Stimulated activated CD4-positive, alpha-beta T cell treated with anti-CD3 and anti-CD28 coated beads, Interleukin-15, amount 100 ng/mL, for 1 hour (primary cell): ENCODE measurements at places on chromosomes 12 and 14.

- DNase-seq: no peak
Observed at GRCh38 chr14:45381091-45381490, 128.1 kb upstream of the MIS18BP1 start.

DNA sequence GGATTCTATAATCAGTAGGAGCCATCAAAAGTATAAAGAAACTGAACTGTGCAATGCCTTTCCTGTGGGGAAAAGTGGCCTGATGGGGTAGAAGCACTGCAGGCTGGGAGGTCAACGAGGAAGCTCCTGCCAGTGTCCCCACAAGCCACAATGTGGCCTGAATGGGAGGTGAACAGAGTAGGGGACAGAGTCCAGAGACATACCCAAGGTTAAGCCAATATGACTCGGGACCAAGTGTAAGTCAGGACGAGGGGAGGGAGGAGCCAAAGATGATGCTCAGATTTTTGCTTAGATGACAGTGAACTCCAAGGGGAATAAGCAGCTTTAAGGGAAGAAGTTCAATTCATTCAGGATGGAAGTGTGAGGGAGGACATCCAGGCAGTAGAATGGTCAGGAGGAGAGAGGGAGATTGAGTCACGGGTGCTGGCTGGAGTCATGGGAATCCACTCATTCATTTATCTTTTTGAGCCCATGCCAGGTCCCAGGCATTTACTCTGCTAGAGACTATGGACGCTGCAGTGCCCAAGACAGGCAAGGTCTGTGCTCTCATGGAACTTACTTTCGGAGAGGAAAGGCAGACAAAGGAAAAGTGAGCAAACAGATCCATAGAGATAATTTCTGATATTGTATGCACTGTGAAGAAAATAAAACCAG is 29.1 kb downstream of the DPF3 start:
- no peak for DNase-seq

DNA sequence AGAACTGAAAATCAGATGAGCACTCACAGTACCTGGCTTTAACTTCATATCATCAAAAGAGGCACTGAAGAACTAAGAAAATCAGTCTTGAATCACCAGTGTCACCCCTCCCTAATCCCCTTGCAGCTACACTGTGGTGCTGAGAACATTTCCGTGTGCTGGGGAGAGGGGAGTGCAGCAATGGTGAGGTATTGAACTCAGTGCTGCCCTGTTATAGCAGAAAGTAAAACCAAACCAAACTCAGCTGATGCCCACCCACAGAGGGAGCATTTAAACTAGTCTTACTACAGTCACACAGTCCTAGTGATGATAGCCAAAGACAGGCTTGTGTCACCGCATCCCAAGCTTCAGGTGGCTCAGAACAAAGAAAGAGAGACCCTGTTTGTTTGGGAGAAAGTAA is 122.1 kb downstream of the CPNE8 start:
- no peak for DNase-seq

DNA sequence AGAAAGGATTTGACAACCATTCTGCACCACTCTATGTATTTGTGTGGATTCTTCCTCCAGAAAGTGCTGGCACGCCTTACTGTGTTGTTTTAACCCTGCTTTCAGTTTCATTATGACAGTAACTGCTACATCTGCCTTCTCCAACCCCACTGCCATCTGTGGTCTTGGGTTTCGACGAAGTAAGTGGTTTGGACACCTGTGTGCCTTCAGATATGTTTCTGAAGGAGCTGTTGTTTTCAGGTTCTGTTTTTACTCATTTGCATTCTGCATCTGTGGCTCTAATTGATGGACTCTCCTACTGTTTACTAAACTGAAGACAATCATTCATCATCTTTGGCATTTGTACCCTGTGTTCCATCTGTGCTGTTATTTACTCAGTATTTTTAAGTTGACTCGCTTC is 4.1 kb downstream of the TSHR start:
- DNase-seq: no peak

DNA sequence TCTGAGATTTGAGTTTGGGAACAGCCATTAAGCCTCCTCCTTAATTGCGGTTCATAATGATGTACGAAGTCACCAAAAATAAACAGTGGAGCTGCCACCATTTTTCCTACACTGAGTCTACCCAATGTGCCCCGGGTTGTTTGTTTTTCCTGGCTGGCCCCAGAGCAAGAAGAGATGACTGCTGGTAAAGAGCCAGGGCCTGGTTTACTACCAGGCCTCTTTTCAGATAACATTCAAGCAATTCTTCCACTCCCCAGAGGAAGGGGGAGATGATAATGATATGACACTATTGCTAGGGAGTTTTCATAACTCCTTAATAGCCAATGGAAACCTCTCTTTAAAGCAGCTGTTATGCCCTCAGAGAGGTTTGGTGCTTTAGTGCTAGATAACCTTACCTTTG is 42.3 kb downstream of the BRAP start:
- no peak for DNase-seq

GRCh38 chr14:74140374-74140850 is 55.7 kb downstream of the LIN52 start:
- DNase-seq: no peak

GRCh38 chr12:52942066-52942900 is 6.6 kb upstream of the KRT18 start:
- DNase-seq: no peak

GRCh38 chr12:12685305-12685704 is 10.7 kb downstream of the GPR19 start:
- DNase-seq: no peak

GRCh38 chr14:54322701-54323337 is 74.0 kb upstream of the CDKN3 start:
- no peak for DNase-seq

DNA sequence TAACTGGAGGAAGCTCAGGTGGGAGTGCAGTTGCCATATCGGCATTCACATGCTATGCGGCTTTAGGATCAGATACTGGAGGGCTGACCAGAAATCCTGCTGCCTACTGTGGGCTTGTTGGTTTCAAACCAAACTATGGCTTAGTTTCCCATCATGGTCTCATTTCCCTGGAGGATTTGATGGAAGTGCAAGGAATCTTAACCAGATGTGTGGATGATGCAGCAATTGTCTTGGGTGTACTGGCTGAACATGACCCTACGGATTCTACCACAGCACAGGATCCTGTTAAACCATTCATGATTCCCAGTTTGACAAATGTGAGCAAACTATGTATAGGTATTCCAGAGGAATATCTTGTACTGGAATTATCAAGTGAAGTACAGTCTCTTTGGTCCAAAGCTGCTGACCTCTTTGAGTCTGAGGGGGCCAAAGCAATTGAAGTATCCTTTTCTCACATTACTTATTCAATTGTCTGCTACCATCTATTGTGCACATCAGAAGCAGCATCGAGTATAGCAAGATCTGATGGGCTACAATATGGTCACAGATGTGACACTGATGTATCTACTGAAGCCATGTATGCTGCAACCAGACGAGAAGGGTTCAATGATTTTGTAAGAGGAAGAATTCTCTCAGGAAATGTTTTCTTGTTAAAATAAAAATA is 42.9 kb downstream of the RALGAPA1 start:
- DNase-seq: no peak

DNA sequence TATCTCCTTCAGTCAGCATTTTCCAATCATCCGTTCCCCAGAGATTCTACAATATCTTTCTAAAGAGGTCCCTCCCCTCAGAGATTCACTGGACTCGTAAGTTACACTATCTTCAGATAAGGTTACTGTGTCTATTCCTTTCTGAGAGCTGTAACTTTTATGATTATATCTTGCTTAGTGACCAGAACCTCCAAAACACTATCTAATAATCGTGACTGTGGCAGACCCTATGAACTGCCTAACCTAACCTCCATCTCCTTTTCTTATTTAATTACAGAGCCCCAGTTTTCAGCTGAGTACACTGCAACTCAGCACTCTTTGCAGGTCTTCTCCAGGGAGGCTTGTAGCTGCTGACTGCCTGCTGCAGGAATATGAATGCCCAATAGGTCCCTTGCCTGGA is 38.5 kb upstream of the CHGA start:
- no peak for DNase-seq

DNA sequence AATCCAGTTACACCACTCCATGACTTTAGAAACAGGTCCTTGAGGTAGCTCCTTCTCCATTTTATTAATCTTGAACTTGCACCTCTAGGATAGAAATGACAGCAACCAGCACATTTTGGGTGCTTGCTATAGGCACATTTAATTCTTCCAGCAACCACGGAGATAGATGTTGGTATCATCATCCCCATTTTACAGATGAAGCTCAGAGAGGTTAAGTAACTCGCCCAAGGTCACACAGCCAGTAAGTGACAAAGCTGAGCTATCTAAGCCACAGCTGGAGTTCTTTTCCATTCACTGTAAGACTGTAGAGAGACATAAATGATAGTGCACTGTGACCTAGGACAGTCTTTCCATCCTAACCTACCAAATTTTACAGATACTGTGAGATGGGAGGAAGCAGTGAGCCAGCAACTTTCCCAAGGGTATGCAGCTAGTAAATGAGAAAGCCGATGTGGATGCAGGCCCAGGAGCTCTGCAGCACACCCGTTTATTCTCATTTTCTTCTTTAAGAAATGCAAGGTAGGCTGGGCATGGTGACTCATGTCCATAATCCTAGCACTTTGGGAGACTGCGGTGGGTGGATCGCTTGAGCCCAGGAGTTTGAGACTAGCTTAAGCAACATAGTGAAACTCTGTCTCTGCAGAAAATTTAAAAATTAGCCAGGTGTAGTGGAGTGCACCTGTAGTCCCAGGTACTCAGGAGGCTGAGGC is 103.2 kb downstream of the TBX5 start:
- DNase-seq: no peak

GRCh38 chr14:59771577-59771976 is 99.0 kb downstream of the RTN1 start:
- no peak for DNase-seq

- no peak for DNase-seq
Observed at GRCh38 chr12:19848421-19848820, 409.1 kb downstream of the AEBP2 start.

GRCh38 chr14:94054401-94054800 is 26.6 kb downstream of the DDX24 start:
- no peak for DNase-seq

GRCh38 chr12:70091021-70091521 is 152.2 kb upstream of the CNOT2 start:
- DNase-seq: no peak

DNA sequence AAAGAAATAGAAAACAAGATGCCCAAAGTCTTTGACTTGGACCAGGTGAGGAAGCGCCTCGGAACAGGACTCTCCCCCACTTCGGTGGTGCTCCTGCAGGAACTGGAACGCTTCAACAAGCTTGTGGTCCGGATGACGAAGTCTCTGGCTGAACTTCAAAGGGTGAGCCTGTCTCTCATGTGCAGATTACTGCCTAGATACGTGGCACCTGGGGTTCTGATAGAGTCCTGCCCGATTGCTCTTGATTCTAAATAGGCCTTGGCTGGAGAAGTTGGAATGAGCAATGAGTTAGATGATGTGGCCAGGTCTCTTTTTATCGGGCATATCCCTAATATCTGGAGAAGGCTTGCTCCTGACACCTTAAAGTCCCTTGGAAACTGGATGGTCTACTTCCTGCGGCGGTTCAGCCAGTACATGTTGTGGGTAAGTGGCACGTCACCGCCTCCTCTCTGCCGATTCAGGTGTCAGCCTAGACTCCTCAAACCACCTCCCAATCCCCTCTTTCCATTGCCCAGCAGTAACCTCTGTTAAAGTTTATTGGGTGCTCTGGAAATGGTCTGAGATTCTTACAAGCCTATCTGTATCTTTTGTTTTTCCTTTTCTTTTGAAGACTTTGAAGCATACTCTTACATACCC is 40.8 kb downstream of the CCDC92 start:
- DNase-seq: no peak

DNA sequence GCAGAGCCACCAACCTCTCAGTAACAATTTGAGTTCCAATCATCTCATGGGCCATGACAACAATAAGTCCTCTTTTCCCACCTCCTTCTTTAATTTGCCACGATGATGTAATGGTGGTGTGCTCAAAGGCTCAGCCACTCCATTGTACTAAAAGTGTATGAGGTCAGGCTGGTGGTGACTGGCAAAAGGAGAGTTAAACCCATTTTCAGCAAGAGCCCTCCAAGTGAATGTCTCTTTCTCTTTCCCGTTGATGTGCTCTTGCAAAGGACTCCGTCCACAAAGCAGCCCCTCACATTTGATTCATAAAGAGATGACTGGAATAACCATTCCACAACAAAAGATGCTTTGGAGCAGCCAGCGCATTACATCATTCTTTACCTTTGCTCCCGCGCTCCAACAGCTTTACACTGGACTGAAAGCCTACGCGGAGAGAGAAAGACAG is 41.6 kb downstream of the DUSP16 start:
- DNase-seq: no peak

- DNase-seq: no peak
Observed at GRCh38 chr14:96745500-96746051, 51.6 kb upstream of the VRK1 start.

DNA sequence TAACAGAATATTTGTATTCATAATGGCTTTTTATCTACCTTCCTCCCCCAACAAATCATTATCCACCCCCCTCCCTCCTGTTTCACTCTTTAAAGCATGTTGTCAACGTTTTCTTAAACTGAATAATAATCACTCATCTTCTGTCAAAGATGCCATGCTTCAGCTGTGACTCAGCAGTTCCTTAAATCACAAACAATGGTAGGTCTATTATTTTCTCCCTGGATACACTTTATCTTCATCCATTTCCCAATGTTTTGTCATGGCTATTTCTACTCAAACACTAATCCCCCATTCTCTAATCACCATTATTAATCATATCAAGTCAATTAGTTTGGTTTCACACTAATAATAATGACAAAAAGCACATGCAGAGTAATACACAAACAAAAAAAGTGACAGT is 6.5 kb downstream of the CLEC12B start:
- no peak for DNase-seq

GRCh38 chr14:23299986-23300686 is 2.5 kb downstream of the PPP1R3E start:
- no peak for DNase-seq

DNA sequence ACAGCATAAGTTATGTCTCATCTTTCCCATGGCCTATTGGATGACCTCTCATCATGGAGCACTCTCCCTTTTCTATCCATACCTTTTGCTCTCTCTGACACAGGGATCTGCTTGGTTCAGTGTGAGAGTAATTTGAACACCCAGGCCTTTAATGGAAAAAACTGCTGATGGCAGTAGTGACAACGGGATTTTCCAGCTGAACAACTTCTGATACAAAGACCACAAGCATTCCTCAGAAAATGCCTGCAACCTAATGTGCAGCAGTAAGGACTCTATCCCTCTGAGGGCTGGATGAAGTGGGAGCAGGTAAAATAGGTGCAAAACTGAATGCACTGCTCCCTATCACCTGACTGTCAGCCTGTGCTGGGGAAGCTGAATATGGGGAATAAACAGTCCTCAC is 51.0 kb downstream of the KANSL2 start:
- no peak for DNase-seq

DNA sequence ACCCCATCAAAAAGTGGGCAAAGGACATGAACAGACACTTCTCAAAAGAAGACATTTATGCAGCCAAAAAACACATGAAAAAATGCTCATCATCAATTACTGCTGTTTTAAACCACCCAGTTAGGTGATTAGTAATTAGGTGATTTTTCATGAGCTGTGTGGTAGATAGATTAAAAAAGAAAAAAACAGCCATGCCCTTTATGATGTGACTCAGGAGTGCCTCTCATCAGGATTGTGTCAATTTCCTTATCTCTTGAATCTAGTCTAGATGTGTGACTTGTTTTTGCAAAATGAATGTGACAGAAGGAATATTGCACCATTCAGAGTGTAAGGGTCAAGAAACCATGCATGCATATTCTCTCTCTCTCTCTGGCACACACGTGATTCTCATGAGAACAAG is 5.7 kb downstream of the OR10A7 start:
- no peak for DNase-seq
